SIG-M5 (cell line): ENCODE measurements at places on chromosomes 2 and 18.

GRCh38 chr2:121342751-121343150 lies 57.7 kb upstream of the TFCP2L1 start:
- no peak for DNase-seq

GRCh38 chr2:239395524-239395923 lies 5.3 kb downstream of the HDAC4 start:
- DNase-seq = no peak

DNA sequence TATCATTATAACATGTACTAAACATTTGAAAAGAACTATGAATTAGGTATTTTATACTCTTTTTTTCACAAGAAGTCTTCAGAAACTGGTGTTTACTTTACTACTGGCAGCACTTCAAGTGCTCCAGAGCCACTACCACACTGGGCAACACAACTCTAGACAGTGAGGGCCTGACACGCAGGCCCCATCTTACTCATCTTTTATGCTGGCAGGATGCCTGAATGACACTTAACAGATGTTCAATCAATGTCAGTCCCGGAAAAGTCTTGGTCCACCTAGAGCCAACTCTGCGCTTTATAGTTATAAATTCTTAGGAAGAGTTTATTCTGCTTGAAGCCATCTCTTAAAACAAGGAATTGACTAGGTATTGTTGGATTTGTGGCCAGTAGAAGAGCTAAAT lies 8.7 kb upstream of the WIPF1 start:
- DNase-seq = no peak

DNA sequence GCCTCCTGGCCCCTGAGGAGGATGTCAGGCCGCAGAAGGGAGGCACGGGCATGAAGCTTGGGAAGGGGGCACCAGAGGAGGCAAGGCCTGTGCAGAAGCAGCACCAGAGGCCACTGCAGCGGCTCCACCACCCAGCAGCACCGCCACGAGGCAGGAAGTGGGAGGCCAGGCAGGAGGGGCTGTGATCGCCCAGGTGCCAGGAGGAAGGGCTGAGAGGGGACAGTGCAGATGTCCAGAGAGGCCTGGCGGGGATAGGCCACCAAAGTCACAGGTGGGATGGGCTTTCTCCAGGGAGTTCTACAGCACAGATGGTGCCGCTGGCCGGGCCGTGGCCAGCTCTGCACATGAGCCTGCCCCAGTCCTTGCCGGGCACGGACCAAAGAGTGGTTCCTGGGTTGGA lies 6.0 kb upstream of the ALPI start:
- DNase-seq = no peak

DNA sequence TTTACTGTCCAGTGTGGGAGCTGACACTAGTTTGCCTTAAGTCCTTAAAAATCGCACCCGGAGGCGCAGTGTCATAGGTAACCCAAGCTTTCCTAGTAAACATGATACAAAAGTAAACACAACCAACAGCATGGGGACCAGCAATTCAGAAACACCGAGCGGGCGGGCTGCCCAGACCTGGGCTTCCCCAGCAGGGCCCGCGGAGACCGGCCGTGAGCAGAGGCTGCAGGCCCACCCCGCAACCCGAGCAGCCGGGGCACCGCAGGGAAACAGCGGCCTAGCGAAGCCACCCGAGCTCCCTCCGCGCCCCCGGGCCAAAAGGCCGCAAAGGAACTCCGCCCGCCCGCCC lies 296 bp downstream of the TTC21B start:
- DNase-seq = no peak

DNA sequence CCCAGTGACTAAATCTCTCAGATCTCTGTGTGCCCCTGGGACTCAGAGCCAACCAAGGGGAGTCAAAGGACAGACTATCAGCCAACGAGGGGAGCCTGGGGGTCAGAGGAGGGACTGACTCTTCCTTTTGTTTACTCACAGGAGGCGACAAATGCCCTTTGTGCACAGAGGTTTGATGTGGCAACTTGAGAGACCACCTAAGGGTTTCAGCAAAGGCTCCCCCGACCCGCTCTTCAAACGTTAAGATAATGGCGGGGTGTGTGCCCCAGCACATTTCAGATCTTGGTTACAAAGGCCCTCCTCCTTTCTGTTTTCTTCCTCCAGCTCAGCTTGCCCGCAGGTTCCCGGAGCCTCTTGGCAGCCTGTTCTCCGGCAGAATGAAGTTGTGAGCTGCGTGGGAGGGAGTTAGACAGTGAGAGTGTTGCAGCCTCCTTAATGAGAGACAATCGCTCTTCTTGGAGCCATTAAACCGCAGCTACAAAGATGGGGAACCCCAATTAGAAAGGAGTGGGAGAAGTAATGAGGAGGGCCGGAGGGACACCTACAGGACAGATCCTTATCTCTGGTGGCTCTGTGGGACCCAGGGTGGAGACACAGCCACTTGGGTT lies 76.2 kb downstream of the KIAA2012 start:
- no peak for DNase-seq

- no peak for DNase-seq
Measured at GRCh38 chr2:176172007-176172894, 15.1 kb downstream of the HOXD3 start.

- no peak for DNase-seq
Measured at GRCh38 chr2:68995916-68996315, 17.1 kb upstream of the ANTXR1 start.

GRCh38 chr2:147659051-147659450 lies 185.8 kb upstream of the ACVR2A start:
- no peak for DNase-seq
